Left lung (tissue), 14 donors: ENCODE measurements at places on chromosomes 5 and 9. TPM values are rescaled to one million over a fixed set of nuclear protein-coding genes. Genes with fewer than 3 reads are reported as not detected.
A peak's percentile ranks its signal among the peaks of the same experiment; 100 is the strongest.

GRCh38 chr9:135566552-135566951, 5.0 kb downstream of the PAEP start:
- no peaks in the 10 kb centered on the region for H3K36me3 ChIP-seq
- H3K4me1 ChIP-seq, result no peaks in the 10 kb centered on the region
- no peak overlapping the region for H3K27ac ChIP-seq
- H3K4me3 ChIP-seq, result no peak overlapping the region

- no peaks in the 10 kb centered on the region for H3K27me3 ChIP-seq
- H3K4me3 ChIP-seq, result no peak overlapping the region
- H3K27ac ChIP-seq, result no peak overlapping the region
- no peaks in the 10 kb centered on the region for H3K36me3 ChIP-seq
- peak; percentile 9 for DNase-seq
Measured at GRCh38 chr5:176352116-176352878, 9.3 kb downstream of the KIAA1191 start.

- H3K36me3 ChIP-seq, result no peaks in the 10 kb centered on the region
- DNase-seq, result no peak
- no peak overlapping the region for H3K27ac ChIP-seq
- peaks cover 4% of the 10 kb centered on the region for H3K4me1 ChIP-seq
Measured at GRCh38 chr5:666816-667498, 26.2 kb downstream of the TPPP start.

GRCh38 chr5:68543212-68543611, 327.7 kb downstream of the PIK3R1 start:
- H3K27ac ChIP-seq, result no peak overlapping the region
- no peak overlapping the region for H3K4me3 ChIP-seq
- no peaks in the 10 kb centered on the region for H3K36me3 ChIP-seq
- no peak for DNase-seq
- H3K27me3 ChIP-seq, result no peaks in the 10 kb centered on the region
- H3K4me1 ChIP-seq, result no peaks in the 10 kb centered on the region

GRCh38 chr5:111115229-111115628, 23.1 kb downstream of the WDR36 start:
- H3K36me3 ChIP-seq, result peaks cover 64% of the 10 kb centered on the region
- no peak overlapping the region for H3K4me3 ChIP-seq
- H3K27ac ChIP-seq, result no peak overlapping the region
- H3K27me3 ChIP-seq, result no peaks in the 10 kb centered on the region
- DNase-seq, result no peak

DNA sequence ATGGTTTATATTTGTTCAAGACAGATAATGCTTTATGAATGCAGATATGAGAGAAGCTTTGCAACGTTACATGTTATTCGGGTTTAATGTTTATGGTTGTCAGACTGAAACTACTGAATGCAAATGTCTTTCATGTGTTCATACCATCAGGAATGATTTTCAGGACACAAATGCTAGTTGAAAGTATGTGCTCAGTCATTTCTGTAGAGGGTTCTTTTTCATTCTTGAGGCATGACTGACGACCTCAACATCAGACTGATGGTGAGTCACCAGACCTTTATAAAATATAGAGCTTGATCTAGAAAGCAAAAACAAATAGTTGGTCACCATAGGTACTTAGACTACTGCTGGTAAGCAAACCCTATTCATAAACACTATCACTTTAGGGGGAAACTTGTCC, 287.3 kb upstream of the NUDT12 start:
- H3K4me3 ChIP-seq, result no peak overlapping the region
- no peaks in the 10 kb centered on the region for H3K4me1 ChIP-seq
- no peak overlapping the region for H3K27ac ChIP-seq

DNA sequence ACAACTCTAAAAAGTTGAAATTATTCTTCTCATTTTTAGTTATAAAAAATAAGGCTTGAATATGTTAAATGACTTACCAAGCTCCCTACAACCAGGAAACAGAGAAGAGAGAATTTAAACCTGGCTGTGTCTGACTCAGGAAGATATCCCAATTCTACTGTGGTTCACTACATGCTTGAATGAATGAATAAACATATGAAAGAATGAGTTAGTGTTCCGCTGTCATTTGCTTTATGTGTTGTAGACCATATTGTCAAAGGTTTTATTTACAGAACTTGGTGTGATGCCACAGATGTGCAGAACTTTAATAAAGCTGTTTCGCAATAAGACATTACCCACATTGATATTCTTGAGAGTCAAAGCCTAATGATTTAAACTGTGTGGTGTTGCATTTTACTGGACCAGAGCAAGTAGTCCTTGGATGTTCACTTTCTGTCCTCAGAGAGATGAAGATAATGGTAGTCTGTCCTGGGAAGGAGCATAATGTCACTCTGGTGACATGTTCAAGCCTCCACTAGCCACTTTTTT, 313.2 kb downstream of the TRIM32 start:
- H3K27ac ChIP-seq, result no peak overlapping the region
- no peaks in the 10 kb centered on the region for H3K36me3 ChIP-seq
- H3K4me1 ChIP-seq, result no peaks in the 10 kb centered on the region
- H3K27me3 ChIP-seq, result no peaks in the 10 kb centered on the region

PCDH12 gene
- total RNA-seq, result 9.8 TPM
